ENCODE measurements at places on chromosomes 3 and 15.

DNA sequence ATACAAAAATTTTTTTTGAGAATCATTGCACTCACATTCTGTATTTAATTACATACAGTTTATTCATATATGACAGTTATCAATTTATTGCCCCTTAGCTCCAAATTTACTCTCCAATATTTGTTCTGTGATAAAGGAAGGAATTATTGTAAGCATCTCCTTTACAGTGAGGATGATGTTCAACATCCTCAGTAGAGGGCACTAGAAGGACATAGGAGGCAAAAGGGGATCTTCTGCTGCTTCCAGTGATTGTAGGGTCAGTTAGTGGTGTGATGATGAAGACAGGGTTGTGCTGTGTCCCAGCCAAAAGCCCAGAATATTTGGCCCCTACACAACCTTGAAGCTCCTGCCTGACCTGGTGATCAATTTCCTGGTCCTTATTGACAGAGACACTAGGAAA lies 89.9 kb upstream of the DCBLD2 start:
- no peak for DNase-seq

- no peak for DNase-seq
Measured at GRCh38 chr3:23283625-23284024, 80.5 kb downstream of the UBE2E2 start.

DNA sequence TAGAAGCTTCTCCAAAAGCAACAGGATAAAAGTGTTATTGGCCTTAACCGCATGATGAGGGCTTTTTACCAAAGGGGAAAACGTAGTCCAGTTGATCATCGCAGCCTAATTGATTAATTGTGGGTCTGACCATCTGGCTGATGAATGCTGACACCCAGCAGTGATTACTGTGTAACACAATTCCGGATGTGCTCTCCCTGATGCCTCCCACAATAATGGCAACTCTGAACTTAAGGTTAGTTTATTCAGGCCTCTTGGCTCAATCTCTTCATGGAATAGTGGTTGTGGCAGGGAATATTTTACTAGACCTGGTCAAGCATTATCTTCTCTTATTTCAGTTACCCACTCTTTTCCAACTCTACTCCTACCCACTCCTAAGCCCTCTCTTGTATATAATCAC lies 332.9 kb downstream of the TIGIT start:
- no peak for DNase-seq

GRCh38 chr3:25386686-25387255 lies 41.3 kb upstream of the RARB start:
- no peak for DNase-seq

- no peak for DNase-seq
Measured at GRCh38 chr15:34490417-34491193, 53.0 kb upstream of the GOLGA8A start.

- no peak for DNase-seq
Measured at GRCh38 chr3:74842141-74842540, 227.7 kb upstream of the CNTN3 start.

DNA sequence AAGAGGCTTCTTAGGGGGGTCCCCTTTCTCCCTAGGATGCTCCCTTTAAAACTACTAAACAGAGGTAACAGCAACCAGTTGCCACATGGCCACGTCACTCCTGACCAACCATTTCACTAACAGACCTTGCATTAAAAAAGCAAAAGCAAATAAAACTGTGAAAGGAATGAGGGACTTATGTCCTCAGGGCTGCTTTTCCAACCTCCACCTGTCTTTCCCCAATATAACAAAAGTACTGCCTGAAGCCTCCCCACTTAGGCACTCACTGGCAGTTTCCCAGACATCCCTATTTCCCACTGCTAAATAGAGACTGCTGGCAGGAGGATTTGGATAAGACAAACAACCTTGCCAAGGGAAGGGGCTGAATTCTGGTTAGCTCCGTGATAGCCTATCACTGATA lies 130.3 kb downstream of the ATP8B4 start:
- no peak for DNase-seq

GRCh38 chr3:139226731-139227130 lies 117.1 kb upstream of the MRPS22 start:
- DNase-seq = no peak

GRCh38 chr3:27617552-27617951 lies 104.6 kb downstream of the EOMES start:
- DNase-seq = no peak

DNA sequence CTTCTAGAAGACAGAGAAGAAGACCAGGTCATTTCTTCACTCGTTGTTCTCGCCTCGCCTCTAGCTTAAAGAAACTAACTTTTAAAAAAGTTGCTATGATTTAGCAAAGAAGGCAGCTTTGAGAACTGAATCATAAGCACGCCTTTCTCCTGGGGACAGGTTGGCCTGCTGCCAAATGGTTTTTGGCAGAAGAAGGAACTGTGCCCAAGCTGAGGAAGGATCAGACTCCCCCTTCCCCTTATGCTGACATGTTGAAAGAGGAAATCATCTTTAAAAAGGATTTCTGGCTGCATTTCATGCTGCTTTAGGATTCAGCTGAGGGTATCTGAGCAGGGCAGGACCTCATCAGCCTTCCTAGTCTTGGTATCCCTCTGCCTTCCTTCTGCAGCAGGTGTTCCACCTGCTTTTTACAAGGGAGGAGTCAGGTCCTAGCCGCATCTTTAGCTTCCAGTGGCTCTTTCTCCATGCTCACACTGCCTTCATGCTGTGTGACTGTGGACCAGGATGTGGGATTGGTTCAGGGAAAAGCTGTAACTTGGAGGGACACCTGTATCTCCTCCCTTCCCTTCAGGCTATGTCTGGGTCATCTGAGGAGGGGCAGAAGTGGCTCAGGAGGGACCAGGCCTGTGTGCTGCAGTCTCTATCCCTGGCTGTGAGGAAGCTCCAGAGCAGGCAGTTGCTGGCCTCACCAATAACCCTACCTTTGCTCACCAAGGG lies 34.1 kb upstream of the HACD2 start:
- DNase-seq = no peak

DNA sequence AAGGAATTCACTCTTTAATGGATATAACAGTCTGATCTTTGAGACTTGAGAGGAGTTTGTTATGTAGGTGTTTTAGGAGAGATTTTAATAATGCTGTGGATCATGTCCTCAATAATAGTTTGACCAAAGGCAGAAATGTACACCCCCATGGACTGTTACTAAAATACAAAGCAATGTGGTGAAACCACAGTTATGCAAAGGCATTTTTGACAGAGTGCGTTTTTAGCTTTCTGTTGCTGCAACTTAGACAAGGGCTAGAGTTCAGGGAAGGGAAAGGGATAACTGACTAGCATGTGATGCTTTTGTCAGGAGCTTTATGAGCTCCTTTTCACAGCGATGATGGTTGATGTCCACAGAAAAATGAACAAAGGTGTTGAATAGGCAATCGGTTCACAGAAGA lies 3.6 kb upstream of the STARD5 start:
- DNase-seq = no peak

- no peak for DNase-seq
Measured at GRCh38 chr3:189703865-189704264, 72.7 kb downstream of the TP63 start.

GRCh38 chr3:159260049-159260662 lies 458.3 kb downstream of the MFSD1 start:
- peak; percentile 80 for DNase-seq
